ENCODE measurements at places on chromosomes 4 and X. TPM values are rescaled to one million over a fixed set of nuclear protein-coding genes. Genes with fewer than 3 reads are reported as not detected.

Gene PLAC8
- total RNA-seq = not detected

Gene PARM1
- 1.8 TPM for total RNA-seq

Gene KIF4A
- 1.4 TPM for total RNA-seq

Gene TMSB15C
- total RNA-seq = 0.73 TPM
